ENCODE measurements at places on chromosomes 4 and X.

GRCh38 chr4:155772459-155773195 is 13.8 kb downstream of the GUCY1B1 start:
- no peak for DNase-seq

DNA sequence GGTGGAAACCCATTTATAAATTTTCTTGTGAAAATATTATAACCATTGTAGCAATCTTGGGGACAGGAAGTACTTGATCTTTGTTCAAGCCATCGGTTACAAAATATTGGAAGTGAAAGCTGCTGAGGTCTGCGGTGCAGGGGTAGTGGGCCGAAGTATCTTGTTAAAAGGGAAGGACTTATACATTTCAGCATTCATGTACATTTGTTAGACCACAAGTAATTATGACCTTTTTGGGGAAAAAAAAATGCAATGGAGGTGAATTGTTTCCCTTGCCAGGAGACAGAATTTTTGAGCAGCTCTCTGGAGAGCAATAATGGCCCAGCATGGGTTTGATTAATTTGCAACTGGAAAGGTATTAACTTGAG is 121.3 kb downstream of the EGF start:
- no peak for DNase-seq

DNA sequence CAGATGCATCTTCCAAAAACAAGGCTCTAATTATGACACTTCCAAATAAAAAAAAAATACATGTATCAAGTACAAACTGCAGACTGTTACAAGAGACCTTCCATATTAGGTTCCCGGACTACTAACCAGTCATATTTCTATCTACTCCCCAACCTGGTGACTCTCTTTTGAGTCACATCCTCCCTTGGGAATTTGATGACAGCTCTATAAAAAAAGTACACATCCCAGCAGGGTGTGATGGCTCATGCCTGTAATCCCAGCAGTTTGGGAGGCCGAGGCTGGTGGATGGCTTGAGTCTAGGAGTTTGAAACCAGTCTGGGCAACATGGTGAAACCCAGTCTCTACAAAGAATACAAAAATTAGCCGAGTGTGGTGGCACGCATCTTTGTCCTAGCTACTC is 14.9 kb downstream of the RPGR start:
- DNase-seq, result no peak

DNA sequence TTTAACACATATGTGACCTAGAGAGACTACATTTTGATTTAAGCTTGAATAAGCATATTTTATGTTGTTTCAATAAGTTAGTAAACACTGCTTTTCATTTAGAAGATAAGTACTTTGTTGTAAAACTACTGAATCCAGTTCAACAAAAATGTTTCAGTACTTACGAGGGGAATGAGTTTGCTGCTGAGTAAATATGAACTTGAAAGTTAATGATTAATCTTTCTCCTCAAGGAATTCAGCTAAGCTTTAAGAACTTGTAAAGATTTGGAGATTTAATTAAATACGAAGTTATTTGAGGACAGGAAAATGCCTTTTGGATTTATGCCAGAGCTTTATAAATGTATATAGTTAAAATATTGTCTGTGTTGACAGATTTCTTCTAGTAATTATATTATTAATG is 933.0 kb upstream of the LCORL start:
- no peak for DNase-seq

GRCh38 chrX:264634-265455 is 16.3 kb upstream of the PLCXD1 start:
- no peak for DNase-seq

DNA sequence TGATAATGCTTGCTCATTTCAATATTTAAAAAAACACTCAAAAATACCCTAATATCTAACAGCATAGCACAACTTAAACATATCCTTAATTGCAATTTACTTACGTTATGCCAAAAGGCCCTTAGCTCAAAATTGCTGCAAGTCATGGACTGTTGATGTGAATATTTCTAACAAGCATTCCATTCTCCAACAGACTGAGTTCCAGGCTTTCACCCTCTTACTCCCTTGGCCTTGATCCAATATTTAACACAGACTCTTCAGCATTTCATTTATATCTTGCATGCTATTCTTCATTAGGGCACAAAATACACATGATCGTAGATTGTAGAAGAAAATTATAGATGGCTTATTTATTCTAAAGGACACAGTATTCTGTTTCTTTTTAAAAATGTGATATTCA is 96.5 kb downstream of the RNF150 start:
- no peak for DNase-seq

- no peak for DNase-seq
These were observed 331.4 kb downstream of the CCSER1 start for GRCh38 chr4:90458576-90458975.

DNA sequence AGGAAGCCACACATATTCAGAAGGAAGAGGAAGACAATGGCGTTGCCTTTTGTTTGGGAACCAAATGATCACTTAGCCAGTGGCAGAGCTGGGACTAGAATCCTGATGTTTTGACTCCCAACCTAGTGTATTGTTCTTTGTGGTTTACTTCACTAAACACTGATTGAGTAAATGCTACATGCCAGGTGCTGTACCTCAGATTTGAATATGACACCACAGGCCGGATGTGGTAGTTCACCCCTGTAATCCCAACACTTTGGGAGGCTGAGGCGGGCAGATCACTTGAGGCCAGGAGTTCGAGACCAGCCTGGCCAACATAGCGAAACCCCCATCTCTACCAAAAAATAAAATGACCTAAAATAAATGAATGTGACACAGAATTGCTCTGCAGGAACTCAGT is 8.4 kb downstream of the NDUFA1 start:
- DNase-seq, result no peak

Data from endodermal cell (in vitro differentiated cells).